ENCODE measurements at places on chromosomes 3 and 15. TPM values are rescaled to one million over a fixed set of nuclear protein-coding genes. Genes with fewer than 3 reads are reported as not detected.

The CPB1 gene
- total RNA-seq, result not detected

The ACSBG1 gene
- not detected for total RNA-seq

The GATA2 gene
- total RNA-seq, result 26.7 TPM

DNA sequence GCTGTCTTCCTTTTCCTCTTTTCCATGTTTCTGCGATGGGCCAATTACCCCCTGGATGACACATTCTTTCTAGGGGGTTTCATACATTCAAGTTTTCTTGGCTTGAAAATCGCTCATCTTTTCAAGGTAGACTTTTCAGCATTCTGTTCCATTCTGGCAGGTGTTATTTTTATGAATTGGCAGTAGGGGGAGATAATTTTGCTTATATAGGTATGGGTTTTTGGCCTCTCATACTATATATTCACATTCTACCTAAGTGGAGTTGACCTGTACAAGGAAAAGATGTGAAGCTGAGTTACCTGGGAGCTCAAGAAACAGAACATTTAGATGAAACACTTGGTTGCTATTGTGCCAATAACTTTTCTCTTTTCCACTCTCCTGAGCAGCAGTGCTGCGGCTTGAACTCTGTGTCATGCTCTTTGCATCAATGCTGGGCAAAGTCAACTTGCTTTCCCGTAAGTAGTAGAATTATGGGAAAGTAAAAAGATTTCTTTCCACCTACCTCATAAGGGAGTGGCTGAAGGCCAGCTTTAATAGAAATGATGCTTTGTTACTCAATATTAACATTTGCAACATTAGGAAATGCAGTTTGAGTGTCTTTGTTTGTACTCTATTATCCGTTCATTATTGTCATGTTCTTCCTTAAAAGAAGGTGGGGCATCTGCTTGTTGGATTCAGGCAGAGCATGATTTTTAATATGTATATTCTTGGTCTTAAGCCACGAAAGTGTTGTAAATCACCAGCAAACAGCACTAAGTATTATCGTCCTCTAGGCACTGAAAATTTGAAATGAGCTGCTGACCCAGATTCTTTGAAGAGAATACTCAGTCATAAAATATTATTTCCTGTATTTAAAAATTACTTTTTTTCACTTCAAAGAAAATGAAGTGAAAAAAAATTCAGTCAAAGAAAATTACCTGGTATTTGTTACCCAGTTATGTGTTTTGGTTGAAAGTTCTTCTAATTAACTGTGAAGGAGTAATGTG, 27.7 kb upstream of the MFSD1 start:
- DNase-seq, result peak; percentile 71

- peak; percentile 34 for DNase-seq
These were observed at the start of gene ARL14 for GRCh38 chr3:160676547-160677303. Gene ARL14, plus strand, starts transcription at chr3:160677160. Its CDS starts 187 bp downstream, at chr3:160677347.

All from fibroblast of villous mesenchyme (primary cell).